ENCODE measurements at places on chromosomes 4 and X.

- peak; percentile 99 for DNase-seq
These were observed 111.5 kb downstream of the AFAP1 start for GRCh38 chr4:7828011-7828720.

DNA sequence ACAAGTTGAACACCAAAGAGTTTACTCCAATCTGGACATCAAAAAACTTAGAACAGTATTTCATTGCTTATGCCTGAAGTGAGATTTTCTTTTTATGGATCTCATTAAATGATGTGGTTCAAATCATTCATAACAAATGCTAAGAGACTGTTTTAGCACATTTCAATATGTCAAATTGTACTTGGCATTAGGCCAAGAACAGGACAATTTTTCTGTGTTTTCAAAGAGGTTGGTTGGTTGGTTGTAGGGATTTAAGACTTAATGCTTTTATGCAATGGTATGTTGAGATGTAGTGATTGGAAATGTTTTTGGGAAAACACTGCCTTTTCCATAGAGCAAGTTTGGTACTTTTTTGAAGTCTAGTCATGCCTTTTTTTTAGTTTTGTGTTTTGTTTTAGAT, 510.4 kb downstream of the ZNF674 start:
- DNase-seq: no peak

DNA sequence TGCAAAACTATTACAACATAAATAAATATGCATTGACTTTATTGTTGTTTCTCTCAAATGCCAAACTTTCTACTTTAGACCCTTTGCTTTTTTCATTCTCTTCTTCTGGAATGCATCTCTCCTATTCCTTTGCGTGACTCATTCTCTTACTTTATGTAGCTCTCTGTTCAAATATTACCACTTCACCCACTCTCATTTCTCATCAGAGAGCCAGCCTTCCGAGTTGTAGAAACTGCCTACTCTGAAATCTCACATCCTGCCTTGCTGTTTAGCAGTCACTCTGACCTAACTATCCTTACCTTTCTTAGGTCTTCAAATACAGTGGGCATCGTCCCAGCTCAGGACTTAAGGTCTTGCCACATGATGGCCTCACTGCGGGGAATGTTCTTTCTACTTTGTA, 143.5 kb downstream of the GALNTL6 start:
- DNase-seq: no peak

DNA sequence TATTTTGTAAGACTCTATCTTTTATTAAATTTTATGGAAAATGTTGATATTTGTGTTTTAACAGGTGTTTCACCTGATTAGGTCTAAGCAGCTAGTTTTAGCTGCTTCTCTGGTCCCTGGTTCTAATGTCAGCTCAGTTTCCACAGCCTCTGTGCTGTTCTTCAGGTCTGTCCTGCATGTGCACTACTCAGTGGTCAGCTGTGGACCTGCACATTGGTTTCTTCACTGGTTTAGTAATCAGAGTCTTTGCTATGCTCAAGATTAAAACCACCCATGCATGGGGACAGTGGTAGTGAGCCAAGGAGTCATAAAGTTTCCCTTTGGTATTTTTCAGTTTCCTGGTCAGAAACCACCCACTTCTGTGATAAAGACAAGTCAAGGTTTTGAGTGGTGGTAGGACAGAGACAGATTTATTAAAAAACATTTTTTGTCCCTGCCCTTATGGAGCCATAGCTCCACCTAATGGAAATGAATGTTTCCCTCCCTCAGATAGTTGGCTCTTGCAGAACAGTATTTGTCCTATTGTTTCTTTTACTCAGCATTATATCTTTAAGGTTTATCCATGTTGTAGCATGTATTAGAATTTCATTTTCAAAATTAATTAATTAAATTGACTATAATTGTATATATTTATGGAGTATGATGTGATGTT, 36.8 kb upstream of the VBP1 start:
- DNase-seq: no peak

DNA sequence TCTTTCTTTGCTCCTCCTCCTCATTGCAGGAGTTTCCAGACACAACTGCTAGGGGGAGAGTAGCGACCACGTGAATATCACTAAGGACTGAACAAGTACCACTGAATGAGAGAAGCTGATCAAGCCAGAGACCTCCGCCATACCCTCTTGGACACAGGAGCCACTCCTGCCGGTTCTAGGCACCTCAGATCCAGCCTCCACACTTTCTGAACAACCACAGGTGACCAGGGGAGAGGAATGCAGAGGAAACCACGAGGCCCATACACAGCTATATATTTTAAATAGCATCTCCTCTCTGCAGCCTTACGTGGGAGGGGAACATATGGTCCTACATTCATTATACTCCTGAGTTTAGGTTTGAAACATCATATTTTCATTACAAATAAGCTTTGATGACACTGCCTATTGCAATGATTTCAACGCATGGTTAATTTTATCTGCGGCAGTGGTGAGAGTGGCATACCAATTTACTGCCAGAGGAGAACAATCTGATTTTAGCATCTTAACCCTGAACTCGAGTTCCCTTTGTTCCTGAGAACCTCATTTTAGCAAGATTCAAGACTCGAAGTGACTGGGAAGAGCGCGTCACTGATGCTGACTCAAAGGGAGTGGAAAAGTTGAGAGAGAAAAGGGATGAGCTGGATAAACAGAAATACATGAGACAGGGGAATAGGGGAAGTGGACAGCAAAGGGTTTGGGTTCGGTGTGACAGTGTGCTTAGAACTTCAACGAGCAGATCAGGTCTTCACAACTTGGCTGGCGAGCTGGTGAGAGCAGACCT, 231.7 kb upstream of the PPARGC1A start:
- no peak for DNase-seq

DNA sequence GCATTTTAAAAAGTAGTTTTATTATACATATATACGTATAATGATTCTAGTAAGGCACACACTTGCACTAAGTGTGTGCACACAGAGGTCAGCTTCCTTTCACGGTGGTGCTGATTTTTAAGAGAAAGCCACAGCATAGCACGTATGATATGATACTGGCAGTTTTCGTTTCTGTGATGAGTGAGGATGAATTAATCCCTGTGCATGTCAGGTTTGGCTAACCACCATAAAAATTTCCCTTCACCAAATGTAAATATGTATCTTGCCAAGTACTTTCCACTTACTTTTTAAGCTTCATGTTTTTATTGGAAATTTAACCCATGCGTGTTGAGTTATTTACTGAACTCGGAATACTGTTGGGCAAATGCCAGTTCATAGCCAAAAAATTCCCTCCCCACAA, 84.6 kb downstream of the SYNPO2 start:
- DNase-seq: no peak

- no peak for DNase-seq
These were observed 1039.2 kb upstream of the PABPC4L start for GRCh38 chr4:135240796-135241195.
